BE2C (cell line): ENCODE measurements at places on chromosomes 16 and 17.

- DNase-seq, result peak; percentile 37
These were observed at the start of gene ASB16 for GRCh38 chr17:44170499-44171201. ASB16 (plus strand) TSS chr17:44170704; CDS start chr17:44170790, 86 bp downstream.

DNA sequence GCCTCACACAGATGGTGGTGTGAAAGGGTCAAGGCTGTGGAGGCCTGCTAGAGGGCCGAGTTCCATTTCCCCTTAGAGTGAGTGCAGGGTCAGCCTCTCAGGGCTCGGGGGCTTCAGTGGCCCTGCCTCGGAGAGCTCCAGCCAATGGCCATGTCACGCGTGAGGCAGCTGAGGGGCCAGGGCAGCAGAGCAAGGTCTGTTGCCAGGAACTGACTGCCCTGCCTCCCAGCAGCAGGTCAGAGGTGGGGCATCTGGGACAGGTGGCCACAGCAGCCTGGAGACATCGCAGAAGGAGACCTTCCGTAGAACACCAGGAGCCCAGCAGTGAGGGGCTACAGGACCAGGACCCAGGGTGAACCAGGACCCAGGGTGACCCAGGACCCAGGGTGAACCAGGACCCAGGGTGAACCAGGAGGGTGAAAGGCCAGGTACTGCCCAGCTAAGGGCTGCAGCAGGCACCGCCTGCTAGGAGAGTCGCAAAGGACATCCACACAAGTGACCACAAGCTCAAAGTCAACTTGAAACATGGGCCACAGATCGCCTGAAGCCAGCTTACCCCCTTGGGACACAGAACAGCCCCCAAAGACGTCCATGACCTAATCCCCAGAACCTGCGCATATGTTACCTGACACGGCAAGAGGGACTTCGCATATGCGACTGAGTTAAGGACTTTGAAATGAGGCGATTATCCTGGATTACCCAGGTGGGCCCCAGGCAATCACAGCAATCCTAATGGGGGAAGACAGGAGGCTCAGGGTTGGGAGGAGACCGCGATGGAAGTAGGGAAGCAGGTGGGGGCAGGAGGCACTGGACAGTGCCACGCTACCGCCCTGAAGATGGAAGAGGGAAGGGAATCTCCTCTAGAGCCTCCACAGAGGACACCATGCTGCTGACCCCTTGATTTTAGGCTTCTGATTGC, 4.8 kb upstream of the MEAK7 start:
- no peak for DNase-seq

- DNase-seq, result peak; percentile 58
These were observed 6.7 kb downstream of the BAHCC1 start for GRCh38 chr17:81401723-81402529.

DNA sequence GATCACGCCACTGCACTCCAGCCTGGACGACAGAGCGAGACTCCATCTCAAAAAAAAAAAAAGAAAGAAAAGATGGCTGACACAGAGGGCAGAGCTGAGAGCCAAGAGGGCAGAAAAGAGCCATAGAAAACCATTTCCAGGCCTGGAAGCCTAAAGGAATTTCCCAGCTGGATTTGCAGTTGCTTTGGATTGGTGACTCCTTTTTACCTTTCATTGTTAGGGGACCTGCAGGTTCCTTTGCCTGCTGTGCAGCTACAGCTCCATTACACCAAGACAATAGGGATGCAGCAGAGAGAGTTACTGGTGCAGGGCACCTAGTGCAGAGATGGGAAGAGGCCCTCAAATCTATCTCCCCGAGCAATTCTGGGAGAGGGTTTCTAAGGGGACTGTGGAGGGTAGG, 18.4 kb downstream of the ZNF668 start:
- DNase-seq, result no peak

- no peak for DNase-seq
These were observed 86.6 kb upstream of the HNF1B start for GRCh38 chr17:37831492-37831891.

GRCh38 chr16:9040800-9041412, 50.5 kb upstream of the HAPSTR1 start:
- no peak for DNase-seq

DNA sequence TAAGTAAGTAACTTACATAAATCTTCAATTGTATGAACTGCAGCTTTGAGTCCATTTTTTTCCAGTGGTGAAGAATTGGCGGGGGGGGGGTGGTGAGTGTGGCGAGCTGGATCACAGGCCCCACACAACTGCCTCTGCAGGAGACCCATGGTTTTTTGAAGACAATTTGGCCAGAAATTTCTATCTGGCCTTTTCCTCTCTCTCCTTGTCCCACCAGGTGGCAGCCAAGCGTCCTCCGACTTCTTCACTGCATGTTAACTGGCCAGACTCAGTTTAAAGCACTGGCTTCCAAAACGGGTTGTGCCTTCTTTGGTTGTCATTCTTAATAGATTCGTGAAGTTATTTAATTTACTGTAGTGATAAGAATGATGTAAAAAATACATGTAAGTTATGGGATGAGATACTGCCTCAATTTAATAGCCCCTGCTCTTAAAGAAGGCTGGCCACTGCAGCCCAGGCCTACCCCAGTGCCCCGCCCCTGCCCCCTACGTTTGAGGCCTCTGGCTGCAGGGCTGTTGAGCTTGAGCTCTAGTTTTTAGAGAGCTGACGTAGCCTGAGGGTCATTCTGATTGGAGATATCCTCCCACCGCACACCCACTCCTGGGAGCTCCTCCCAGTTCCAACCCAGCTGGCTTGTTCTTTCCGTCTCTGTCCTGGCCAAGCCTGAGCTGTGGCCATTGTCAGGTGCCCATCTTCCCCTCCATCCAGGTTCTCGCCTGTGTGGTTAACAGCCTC, 36.4 kb downstream of the AKAP1 start:
- DNase-seq, result peak; percentile 81

- DNase-seq, result no peak
These were observed 2.3 kb upstream of the IRX3 start for GRCh38 chr16:54288835-54289241.

- no peak for DNase-seq
These were observed 25.0 kb downstream of the CUEDC1 start for GRCh38 chr17:57930239-57930638.
